Frontal cortex (tissue), 4 donors: ENCODE measurements at places on chromosomes 13 and 19.
A peak's percentile ranks its signal among the peaks of the same experiment; 100 is the strongest.

DNA sequence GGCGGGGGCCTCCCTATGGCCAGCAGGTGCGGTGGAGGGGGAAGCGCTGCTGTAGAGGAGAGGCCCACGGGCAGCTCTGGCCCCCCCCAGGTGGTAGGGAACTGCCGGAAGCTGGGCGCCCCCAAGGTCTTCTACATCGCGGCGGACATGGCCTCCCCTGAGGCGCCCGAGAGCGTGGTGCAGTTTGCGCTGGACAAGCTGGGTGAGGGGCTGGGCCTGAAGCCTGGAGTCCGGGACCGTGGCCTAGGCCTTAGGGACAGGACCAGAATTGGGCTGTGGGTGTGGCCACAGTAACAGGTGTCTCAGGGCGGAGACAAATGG, 3.8 kb upstream of the RPL36 start:
- no peak for DNase-seq

DNA sequence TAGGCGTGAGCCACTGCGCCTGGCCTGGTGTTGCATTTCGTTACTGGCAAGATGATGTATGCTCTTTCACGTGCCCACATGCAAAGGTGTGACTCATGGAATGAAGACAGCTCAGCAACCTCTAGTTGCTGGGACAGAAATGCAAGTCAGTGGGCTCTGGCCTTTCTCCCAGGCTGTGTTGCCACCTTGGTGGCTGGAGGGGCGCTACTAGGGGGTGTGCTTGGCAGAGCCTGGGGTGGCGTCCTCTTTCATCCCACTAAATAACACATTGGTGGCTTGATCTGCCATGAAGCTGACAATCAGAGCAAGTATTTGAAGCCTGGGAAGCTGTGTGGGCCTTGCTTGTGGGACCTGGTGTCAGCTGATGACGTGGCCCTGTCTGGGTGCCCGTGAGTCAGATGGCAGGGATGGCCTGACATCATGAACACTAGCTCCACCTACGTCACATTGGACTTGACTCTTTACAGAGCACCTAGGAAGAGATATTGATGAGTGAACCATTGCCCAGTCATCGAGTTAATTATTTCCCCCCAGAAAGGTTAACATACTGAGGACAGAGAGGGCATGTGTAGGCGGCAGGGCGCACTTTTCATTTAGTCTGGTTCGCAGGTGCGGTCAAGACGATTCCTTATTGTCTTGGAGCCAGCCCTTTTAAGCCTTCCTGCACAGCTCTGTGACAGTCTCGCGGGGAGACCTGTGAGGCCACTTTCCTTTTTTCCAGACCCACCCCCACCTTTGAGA, 154.2 kb downstream of the TM9SF2 start:
- DNase-seq: no peak

DNA sequence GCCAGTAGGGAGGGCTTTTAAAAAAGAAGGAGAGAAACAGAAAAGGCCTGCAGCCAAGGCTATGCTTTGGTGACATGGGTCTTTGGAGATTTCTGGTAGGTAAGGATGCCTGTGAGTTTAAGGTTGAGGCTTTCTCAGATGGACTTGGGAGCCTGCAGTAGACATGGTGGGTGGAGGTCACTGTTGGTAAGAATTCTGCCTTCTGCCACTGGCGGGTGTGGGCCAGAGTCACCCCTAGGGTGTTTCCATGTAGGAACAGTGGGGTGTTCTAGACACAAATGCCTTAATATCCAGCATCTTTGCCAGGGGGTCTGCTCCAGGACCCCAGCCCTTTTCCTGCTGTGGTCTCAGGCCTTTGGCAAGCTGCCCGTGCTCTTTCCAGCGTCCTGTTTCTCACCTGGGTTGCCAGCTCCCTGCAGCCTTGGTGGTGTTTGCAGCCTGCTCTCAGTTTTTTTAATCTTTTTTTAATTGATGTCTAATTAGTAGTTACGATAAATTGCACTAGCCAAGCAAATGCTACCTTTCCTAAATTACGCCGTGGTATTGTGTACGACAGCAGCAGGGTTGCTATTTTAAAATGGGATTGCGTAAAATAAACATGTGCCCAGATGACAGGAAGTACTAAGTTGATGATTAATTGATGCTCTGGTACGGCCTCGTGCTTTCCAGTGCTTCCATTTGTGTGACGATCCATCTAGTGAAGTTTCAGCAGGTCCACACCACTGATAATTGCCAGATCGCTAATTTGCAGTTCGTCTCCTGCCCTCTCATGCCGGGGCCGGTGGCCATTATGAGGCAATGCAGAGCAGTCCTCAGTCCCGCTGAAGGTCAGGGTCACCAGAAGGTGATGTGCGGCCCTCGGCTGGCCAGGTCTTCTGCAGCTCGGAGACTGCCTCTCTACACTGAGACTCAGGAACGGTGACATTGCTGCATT, 35.3 kb upstream of the NPAS1 start:
- no peak for DNase-seq

DNA sequence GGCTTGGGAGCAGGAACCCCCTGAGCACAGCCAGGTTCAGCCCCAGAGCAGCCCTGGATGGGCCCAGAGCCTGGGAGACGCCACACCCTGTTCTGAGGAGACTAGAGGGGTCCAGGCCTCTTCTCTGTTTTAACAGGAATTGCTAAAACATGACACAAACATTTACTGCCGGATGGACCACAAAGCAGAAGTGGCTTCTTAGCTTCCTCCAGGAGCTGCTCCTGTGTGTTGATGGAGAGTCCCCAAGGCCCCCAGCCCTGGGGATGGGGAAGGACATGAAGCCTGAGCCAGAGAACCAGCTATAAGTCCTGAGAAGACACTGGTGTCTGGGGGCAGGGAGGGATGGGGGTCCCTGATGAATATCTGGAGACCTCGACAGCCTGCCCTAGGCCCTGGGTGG, 14.6 kb downstream of the CEACAM3 start:
- no peak for DNase-seq

DNA sequence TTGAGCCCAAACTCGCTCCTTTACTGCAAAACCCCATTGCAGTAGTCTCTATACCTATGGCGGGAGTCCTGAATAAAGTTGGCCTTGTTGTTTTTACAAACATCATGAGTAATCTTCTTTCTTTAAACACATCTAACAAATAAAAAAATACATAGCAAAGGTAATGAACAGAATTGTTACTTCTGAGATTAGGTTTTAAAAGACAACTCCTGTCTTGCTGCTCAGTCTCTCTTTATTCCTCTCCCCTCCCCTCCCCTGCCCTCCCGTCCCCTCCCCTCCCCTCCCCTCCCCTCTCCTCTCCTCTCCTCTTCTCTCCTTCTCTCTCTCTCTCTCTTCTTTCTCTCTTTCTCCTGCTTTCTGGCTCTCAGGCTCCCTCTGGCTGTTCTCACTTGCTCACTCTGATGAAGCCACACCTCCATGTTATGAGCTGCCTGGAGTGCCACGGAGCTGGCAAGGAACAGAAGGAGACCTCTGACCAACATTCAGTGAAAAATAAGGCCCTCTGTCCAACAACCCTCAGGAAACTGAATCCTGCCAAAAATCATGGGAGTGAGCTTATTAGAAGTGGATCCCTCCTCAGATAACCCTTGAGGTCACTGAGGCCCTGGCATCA, 300.7 kb upstream of the MIR17HG start:
- no peak for DNase-seq

GRCh38 chr13:111944171-111944583, 122.8 kb upstream of the SOX1 start:
- DNase-seq: no peak

DNA sequence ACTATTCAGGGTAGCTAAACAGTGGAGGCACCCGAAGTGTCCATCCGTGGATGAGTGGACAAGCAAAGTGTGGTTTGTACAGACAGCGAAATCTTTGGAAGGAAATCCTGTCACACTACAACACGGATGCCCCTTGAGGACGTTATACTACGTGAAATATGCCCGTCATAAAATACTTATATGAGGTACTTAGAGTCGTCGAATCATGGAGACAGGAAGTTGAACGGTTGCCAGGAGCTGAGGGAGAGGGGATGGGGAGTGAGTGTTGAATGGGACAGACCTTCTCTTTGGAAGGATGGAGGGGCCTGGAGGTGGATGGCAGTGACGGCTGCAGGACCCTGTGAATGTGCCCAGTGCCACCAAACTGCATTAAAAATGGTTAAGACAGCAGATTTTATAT, 11.6 kb downstream of the ATP4B start:
- no peak for DNase-seq

DNA sequence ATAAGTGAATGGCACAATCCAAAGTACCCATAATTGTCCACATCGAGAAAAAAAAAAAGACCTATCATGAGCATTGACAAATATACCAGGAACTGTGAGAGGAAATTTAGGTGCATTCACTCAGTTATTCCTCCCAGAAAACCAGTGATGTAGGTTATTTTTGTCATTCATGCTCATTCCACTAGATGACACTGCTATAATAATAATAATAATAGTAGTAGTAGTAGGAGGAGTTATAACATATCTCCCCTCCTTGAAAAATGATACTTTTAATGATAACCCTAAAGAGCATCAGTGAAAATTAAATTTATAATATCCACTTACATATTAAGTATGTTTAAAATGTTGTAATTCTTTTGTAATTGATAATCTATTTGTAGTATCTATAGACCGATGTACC, 463.9 kb upstream of the MIR17HG start:
- DNase-seq: no peak

DNA sequence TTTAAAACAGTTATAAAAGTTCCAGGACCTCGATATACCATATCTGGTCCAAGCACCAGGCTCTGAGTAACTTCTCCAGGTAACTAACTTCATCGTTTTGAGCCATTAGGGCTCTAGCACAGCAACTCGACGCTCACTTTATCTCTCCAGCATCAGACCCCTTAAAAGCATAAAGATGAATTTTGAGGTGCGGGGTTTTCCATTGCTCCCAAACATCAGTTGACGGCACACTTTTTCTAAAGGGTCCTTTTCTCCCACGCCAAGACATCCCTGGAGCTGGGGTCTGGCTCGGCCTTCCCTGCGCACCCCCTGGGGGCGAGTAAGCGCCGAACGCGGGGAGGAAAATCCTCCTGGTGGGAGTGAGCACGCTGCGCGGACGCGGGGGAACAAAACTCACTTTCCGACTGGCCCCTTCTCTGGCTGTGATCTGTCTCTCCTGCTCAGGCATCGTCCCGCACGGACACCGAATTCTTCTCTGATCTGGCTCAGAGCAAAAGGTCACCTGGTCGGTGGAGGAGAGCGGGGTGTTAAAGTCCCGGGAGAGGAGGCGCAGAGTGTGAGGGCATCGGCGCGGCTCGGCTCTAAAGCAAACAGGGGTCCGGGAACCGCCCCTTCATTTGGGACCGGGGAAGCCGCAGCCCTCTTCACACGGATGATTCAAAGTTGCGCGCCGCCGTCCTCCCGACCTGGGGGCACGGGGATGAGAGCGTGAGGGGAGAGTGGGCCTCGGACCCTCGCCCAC, at the start of gene ATP7B:
TSS of gene ATP7B (minus strand) at position 561 of the 742 bp plus-strand sequence. CDS start at position 448, 113 bp downstream.
- DNase-seq: peak; percentile 28

DNA sequence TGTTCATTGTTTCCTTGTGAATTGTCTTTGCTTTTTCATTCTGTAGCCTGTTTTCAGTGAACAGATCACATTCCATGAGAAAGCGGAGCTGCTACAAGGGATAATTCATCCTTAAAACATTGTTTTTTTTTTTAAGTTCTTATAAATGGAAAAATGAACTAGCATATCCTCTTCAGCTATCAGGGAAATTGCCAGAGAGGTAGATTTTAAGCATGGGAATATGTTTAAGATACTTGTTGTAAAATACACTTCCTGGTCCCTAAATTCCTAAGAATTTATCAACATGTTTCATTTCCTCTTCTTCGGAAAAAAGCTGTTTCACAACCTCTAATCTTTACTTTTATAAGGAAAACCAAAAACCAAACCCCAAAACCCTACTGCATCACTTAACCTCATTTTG, 238.0 kb downstream of the POSTN start:
- no peak for DNase-seq

DNA sequence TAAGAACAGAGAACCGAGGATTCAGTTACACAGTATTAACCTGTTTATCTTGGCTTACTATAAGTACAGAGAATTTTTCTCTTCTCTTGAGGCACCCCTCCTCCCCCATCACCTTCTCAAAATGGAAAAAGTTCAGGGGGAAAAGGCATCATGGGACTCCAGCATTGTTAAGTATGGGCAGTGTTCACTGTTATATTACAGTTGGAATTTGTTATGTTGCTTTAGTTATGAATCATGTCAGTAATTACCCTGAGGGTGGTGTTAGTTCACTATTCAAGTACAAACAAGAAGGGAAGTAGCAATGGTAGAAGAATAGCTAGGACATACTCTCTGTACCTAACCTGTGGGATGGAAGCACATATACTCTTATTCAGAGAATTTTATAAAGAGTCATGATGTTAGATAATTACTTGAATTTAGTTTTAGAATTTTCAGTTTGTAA, 12.0 kb downstream of the LPAR6 start:
- no peak for DNase-seq

- no peak for DNase-seq
These were observed 236.9 kb downstream of the DCT start for GRCh38 chr13:94242554-94242953.
